ENCODE measurements at places on chromosomes 2 and 18. TPM values are rescaled to one million over a fixed set of nuclear protein-coding genes. Genes with fewer than 3 reads are reported as not detected.

Gene TUBA3E
- total RNA-seq = not detected

Gene ATAD2B
- 22.2 TPM for total RNA-seq

Gene SERPINB10
- total RNA-seq = not detected

Gene FBXO15
- not detected for total RNA-seq

Gene FIGLA
- total RNA-seq = not detected

Gene SCN7A
- total RNA-seq = not detected

Gene PROKR1
- total RNA-seq = not detected

Gene STARD6
- not detected for total RNA-seq

Gene ACSL3
- total RNA-seq = 305 TPM

Gene TPO
- not detected for total RNA-seq

Gene DNAJC10
- total RNA-seq = 178 TPM

Gene EVX2
- total RNA-seq = not detected

Gene KCNF1
- 0.09 TPM for total RNA-seq

Gene FSHR
- not detected for total RNA-seq

Gene IL1B
- not detected for total RNA-seq

Gene TET3
- 6.8 TPM for total RNA-seq

Gene SLC11A1
- total RNA-seq = 0.21 TPM

Gene DYNAP
- total RNA-seq = not detected

Gene GRP
- not detected for total RNA-seq

Gene ZAP70
- 0.51 TPM for total RNA-seq

Gene ARID5A
- total RNA-seq = 8.0 TPM

Gene ERLEC1
- 66.7 TPM for total RNA-seq

Gene CCDC88A
- 84.1 TPM for total RNA-seq

Gene TRAPPC12
- 39.0 TPM for total RNA-seq

All from HepG2 (cell line).